Ureter (tissue), 1 donor: ENCODE measurements at places on chromosomes 11 and 22.
A peak's percentile ranks its signal among the peaks of the same experiment; 100 is the strongest.

GRCh38 chr22:50488886-50489285 lies 2.2 kb downstream of the MIOX start:
- DNase-seq = no peak

- no peak for DNase-seq
Measured at GRCh38 chr11:76649851-76650372, 20.6 kb downstream of the LRRC32 start.

DNA sequence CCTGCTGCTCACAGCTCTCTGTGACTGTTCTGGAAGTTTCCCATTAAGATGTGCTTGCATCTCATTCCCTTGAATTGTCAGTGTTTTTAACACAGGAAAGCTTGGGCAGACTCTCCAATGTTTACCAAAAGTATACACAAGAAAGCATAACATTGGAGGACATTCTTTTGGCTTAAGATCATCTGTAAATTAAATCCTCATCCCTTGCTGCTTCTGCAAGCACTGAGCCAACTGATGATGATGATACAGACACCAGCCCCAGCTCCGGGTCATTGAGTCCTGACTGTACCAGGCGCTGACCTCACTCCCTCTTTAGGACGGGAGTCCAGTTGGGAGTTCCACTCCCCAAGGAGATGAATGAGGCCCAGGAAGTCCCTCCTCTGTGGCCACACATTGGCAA lies 23.8 kb downstream of the CD82 start:
- DNase-seq = no peak

DNA sequence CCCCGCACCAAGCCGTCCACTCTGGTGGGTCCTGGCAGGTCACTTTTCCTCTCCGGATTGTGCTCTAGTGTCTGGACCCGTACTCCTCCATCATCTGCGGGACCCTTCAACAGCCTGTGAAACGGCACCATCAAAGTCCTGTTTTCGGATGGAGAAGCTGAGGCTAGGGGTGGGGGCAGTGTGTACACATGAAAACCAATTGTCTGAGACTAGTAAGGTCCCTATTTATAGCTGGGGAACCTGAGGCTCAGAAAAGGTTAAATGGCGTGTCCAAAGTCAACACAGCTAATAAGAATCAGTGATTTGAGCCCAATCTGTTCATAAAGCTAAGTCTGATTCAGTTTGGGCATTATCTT lies 668 bp upstream of the LRRC32 start:
- DNase-seq = no peak

DNA sequence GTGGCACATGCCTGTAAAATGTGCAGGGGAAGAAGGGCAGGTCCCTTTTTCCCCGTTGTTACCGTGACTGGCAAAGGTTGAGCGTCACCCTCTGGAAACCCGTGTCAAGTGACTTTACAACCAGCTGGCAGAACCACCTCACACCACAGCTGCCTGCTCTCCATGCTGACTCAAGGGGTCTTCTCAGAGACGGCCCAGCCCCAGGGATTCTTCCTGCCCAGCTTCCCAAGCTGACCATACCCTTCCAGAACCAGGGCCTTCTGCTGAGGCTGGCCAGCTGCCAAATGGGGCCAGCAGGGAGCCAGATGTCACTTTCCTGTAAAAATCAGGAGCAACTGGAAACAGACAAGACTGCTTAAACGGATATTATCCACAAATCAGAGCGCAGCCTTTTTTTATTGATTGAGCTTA lies 6.3 kb downstream of the PC start:
- no peak for DNase-seq

DNA sequence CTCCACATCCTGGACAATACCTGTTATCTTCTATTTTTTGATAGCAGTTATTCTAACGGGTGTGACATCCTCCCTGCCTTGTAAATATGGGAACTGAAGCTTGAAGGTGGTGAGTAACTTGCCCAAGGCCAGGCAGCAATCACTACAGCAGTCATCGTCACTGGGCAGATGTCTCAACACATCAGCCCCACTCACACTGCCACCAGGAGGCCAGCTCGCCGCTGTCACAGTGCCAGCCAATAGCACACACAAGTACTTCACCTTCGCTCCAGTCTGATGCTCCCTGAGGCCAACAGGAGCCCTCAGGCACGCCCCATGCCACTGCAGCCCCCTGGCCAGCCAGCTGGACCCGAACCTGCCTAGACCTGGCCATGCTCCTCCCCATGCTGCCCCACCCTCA lies 4.9 kb upstream of the TTLL1 start:
- DNase-seq = no peak

DNA sequence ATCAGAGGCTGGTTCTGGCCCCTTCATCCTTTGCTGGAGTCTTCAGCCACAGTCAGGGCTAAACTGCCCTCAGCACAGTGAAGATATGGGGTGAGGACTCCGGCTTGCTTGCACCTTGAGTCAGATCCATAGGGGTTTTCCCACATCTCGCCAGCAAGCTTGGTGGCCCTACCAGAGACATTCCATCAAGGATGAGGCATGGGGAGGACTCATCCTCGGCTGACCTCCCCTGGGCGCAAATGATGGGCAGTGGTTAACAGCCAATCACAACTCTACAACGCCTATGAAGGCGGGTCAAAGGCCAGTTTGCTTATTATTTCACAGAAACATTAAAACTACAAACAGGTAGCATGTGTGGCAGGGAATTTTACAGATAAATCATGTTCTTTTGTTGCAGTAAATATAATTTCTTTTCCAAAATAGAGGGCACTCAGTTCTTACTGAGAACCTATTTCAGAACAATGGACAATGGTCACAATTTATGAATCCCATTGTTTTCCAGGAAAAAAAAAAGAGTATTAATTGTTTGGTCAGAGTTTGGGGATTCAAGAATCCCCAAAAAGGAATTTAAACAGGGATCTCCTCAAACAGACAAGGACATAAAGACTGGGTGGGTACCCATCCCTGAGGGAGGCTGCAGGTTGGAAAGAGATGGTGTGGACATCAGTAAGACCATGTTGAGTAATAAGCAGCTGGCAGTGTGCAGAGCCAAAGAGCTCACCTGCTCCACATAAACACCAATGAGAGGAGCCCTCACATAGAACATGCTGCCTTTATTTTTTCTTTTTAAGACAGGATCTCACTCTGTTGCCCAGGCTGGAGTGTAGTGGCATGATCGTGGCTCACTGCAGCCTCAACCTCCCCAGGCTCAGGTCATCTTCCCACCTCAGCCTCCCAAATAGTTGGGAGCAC lies 14.8 kb downstream of the PLAAT3 start:
- peak; percentile 30 for DNase-seq

DNA sequence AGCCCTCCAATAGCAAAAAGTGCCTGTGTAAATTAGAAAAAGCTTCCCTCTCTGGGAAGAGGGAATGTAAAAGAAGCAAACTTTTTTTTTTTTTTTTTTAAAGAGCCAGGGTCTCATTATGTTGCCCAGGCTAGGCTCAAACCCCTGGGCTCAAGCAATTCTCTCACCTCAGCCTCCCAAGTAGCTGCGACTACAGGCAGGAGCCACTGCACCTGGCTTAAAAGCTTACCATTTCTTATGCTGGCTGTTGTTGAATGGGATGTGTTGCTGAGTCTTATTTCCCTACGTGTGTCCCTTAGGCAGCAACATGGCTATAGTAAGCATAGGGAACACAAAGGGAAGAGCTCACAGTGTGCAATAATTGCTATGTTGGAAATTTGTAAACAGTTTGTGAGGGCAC lies 225.5 kb upstream of the CCDC90B start:
- no peak for DNase-seq

DNA sequence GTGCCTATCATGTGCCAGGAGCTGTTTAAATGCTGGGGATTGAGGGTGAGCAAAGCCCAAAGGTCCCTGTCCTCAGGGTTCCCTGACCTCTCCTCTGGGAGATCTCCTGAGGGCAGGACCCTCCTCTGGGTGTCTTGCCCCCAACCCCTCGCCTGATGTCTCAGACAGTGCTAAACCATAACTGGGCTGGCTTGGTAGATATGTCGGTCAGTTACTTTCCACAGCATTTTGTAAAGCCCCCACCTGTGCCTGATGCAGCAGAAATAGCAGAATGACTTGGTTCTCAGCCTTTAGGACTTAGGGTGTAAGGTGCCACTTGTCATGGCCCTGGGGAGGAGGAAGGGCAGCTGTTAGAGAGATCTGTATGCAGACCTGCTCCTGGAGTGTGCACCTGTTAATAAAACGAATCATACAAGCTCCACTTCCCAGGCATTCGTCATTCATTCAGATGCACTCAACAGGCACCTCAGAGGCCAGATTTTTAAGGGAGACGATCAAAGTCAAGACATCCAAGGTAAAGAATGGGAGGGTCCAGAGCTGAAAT lies 88.1 kb downstream of the TP53I11 start:
- DNase-seq = no peak

DNA sequence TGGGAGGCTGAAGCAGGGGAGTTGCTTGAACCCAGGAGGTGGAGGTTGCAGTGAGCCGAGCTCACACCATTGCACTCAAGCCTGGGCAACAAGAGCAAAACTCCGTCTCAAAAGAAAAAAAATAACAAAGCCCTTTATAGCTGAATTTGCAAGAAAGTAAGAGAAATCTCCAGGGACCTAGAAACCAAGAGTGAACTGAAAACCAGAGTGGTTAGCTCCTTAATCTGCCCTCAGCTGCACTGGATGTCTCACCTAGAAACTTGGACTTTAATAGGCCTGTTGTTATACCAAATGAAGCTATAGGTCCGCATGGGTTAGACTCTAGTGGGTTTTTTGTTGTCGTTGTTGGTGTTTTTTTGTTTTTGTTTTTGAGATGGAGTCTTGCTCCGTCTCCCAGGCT lies 4.1 kb downstream of the NEU3 start:
- DNase-seq = no peak

GRCh38 chr11:71962428-71963038 lies 33.7 kb downstream of the RNF121 start:
- DNase-seq = no peak

GRCh38 chr11:117221775-117222517 lies 9.9 kb downstream of the PCSK7 start:
- peak; percentile 78 for DNase-seq

DNA sequence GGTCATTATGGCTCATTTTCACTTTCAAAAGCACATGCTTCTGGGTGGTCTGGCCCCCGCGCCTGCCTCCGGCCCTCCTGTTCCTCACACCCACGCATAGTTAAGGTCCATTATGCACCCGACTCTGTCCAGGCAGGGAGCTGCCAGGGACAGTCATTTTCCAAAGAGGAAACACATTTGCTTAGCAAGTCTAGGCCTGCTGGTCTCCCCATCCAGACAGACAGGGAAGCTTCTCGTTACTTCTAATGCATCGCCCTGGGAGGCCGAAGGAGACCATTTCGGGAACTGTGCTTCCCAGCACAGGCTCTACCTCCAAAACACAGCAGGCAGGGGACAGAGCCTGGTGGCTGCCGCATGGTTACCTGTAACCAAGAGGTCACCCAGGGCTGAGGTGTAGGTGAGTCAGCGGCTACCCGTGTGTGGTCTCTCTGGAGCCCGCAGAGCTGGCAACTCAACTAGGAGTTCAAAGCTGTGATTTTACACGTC lies 87.1 kb upstream of the SHANK2 start:
- no peak for DNase-seq
